SK-N-SH treated with all-trans-retinoic acid at 6 μM for 48 hours (cell line): ENCODE measurements at places on chromosomes 11 and 22.

GRCh38 chr11:118746988-118747585 is 43.9 kb downstream of the DDX6 start:
- no peak for ATAC-seq

GRCh38 chr11:34427186-34427805 is 11.4 kb upstream of the CAT start:
- ATAC-seq = peak; percentile 85

DNA sequence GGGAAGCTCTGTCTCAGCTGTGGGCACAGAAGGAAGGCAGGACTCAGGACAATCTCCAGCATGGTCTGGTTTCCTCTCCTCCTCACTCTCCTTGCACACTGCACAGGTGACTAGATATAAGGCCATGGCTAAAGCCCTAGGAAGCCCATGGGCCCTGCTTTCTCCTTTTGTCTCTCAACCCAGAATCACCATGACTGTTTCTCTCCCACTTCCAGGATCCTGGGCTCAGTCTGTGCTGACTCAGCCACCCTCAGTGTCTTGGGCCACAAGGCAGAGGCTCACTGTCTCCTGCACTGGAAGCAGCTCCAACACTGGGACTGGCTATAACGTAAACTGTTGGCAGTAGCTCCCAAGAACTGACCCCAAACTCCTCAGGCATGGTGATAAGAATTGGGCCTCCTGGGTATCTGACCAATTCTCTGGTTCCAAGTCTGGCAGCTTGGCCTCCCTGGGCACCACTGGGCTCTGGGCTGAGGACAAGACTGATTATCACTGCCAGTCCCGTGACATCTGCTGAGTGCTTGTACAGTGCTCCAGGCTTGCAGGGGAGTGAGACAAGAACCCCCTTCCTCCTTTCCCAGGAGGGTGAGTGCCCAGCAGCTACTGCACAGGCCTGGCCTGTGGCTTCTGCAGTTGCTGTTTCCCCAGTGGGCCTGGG is 104.0 kb upstream of the TOP3B start:
- no peak; the same call in 2 of the 3 replicates for ATAC-seq

GRCh38 chr11:119341222-119342022 is 739 bp upstream of the C1QTNF5 start:
- ATAC-seq = no peak

GRCh38 chr11:102407901-102408300 is 44.7 kb downstream of the TMEM123 start:
- no peak for ATAC-seq

DNA sequence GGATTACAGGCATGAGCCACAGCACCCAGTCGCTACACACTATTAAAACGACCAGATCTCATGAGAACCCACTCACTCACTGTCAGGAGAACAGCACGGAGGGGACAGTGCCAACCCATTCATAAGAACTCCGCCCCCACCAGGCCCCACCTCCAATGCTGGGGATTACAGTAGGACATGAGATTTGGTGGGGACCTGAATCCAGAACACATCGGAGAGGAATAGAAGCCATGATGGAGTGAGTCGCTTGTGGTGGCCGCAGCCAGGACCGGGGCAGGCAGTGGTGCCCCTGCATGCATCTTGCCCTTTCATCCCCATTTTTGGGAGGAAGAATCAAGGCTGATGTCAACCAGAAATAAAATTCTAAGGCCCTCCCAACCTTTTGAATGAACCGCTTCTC is 8.7 kb downstream of the NADSYN1 start:
- no peak for ATAC-seq

- no peak for ATAC-seq
These were observed 514.1 kb downstream of the CNTN5 start for GRCh38 chr11:99534812-99535211.

DNA sequence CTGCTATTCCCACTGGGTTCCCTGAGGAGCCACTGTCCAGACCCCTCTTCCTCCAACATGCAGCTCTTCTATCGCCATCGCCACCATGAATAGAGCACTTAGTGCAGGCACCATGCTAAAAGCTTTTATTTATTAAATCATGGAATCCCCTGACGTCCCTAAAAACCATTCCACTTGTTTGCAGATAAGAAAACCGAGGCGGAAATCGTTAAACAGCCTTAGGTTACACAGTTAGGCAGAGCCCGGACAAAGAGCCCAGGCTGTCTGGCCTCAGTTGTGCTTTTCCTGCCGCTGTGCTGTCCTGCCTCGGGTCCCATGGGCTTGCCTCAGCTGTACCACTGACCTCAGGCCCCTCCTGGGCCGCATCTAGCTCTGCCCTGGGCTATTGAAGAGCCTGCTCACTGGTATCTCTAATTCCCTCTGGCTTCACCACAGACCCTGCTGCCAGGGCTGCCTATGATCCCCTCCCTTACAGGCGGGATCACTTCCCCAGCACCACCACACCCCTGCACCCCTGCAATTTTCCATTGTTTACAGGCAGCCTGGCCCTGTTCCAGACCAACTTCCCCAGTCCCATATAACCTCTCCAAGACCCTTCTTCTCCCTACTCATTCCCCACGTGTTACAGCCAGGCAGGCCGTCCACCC is 13.0 kb upstream of the TUB start:
- peak; percentile 12 for ATAC-seq

DNA sequence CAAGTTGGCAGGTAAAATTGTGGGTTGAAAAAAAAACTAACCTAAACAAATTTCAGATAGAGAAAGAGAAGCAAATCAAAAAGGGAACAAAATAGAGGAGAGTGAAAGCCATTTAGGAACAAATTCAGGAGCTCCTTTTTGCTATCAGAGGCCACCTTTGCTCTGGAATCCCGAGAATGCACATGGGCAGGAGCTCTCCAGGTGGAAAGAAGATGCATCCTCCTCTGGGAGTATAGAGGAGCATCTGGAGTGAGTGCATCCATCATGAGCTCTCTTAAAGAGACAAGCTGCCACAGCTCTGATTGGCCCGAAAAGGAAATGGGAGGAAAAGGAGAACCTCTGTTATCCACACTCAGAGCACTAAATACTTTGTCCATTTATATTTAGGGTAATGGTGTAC is 26.3 kb downstream of the MRGPRX1 start:
- ATAC-seq = no peak

DNA sequence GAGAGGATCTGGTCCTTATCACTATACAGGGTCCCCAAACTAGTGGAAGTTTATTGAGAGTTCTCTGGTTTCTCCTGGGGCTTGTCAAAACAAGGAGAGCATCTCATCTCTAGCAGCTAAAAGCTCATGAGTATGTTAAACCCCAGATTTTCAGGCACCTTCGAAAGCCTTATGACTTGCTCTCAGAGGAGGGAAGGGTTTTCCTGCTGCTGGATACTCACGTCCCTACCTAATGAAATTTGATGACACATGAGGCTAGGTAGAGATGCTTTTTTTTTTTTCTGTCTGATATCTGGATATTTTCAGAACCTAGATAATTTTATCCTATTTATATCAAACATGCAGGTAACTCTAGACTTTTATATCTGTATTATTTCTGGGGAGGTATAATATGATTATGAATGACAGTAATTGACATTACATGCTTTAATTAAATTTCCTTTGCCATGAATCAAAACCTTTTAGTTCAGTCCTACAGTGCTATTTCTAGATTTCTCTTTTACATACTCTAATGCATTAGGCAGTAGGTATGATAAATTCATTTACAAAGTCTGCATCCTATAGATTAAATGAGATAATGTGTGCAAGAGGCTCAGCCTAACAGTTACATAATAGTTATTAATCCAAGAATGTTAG is 73.9 kb downstream of the PARVA start:
- peak; percentile 78 for ATAC-seq

DNA sequence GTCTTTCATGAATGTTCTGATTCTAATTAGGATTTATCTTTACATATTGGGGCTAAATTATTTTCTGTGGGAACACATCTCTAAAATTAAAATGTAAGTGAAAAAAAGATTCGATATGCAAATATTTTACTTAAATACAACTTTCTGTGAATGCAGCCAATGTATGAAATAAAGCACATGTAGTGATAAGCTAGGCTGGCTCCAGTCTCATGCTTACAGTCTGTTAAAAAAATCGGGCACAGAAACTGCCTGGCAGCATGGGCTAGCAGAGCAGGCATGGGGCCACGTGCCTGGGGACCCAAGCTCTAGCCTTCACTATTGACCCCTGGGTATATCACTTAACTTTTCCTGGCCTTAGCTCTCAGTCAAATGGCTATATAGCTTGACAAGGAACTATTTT is 46.5 kb downstream of the NELL1 start:
- no peak for ATAC-seq

DNA sequence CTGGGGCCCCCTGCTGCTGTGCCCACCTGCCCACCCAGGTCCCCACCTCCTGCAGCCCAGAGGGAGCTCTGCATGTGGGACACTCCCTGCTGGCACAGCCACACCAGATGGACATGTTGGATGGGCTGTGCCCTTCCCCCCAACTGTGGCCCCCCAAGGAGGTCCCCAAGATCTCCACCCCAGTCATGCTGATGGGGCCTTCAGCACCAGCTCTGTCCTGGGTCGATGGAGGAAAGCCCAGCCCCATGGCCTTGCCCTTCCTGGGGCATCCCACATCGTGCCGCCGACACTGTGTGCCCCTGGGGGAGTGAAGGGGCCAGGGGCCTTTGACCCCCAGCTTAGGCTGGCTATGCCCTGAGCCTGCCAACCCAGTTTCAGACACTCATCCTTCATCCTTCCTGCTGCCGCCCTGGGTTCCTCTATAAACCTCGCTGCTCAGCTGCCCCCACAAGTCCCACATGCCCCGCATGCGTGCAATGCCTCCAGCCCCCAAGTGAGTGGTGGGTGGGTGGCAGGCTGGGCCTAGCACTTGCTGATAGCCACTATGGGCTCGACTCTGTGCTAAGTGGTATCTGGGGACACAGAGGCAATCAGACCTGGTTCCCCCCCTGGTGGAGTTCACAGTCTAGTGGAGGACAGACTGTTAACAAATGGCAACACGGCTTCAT is 3.9 kb upstream of the DPP3 start:
- no peak for ATAC-seq

GRCh38 chr11:13216711-13217075 is 60.9 kb upstream of the BMAL1 start:
- ATAC-seq = no peak; the same call in 2 of the 3 replicates

GRCh38 chr11:86993031-86993430 is 37.8 kb upstream of the FZD4 start:
- no peak for ATAC-seq

- no peak for ATAC-seq
These were observed 3.8 kb upstream of the WEE1 start for GRCh38 chr11:9569588-9570164.

- ATAC-seq = no peak
These were observed 651 bp upstream of the CARD16 start for GRCh38 chr11:105045676-105046296.

DNA sequence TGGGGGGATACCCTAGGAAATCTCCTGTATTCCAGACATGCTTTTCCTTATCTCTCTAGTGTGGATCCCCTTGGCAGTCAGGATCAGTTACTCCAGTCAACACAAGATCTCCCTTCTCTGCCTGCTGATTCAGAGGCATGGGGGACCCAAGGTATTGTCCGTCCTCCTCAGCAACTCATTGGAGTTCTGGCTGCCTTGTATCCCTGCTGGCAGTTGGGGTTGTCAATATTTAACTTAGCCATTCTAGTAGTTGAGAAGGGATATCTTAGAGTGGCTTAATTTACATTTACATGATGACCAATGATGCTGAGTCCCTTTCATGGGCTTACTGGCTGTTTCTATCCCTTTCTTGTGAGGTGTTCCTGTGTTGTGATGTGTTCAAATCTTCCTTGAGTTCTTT is 74.2 kb downstream of the GRK3 start:
- no peak for ATAC-seq

GRCh38 chr22:32457031-32457430 is 7.2 kb downstream of the BPIFC start:
- ATAC-seq = no peak

DNA sequence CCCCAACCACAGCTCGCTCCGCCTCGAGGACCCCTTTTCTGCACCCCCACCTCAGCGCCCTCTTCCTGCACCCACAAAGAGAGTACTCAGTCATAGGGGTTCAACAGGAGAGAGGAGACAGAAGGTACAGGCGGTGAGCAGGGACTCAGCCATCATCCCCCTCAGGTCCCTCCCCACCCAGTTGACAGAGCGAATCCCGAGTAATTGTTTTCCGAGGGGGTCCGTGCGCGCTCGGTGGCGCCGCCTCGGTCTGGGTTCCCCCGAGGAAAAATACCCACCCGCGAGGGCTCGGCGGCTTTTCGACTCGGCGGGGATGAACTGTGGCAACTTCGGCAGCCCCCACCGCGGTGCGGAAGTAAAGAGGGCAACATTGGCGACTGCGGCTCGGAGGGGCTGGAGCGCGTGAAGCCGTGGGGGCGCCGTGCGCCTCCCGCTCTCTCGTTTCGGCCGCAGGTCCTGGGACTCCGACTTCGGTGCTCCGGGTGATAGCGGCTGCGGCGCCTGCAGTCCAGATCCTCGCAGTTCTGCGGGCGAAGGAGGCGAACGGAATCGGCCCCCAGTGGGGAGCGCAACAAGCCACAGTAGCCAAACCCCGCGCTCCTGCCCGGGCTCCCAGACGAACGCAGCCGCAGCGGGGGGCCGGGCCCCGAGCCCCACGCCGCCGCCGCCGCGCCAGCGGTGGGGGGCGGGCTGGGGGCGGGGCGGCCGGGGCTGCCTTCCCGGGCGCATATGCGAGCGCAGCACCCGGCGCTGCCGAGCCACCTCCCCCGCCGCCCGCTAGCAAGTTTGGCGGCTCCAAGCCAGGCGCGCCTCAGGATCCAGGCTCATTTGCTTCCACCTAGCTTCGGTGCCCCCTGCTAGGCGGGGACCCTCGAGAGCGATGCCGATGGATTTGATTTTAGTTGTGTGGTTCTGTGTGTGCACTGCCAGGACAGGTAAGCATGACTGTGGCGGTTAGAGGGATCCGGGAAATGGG is at the start of gene NELL1:
TSS of gene NELL1 (plus strand) at position 743 of the 976 bp plus-strand sequence.
- ATAC-seq = no peak

DNA sequence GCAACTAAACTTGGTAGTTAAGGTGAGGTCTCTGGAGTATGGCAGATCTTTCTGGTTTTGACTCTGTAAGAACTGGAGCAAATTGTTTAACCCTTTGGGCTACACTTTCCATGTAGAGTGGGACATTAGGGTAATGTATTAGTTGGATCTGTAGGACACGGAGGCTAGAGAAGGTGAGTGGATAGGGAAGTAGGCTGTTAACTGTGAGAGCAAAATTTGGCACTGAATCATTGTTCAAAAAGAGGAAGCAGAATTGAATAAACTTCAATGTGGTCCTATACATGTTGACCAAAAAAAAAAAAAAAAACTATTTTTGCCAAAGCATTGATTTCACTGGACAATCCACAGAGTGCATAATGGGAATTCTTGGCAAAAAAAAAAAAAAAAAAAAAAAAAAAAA is 370.2 kb upstream of the CHORDC1 start:
- no peak for ATAC-seq

DNA sequence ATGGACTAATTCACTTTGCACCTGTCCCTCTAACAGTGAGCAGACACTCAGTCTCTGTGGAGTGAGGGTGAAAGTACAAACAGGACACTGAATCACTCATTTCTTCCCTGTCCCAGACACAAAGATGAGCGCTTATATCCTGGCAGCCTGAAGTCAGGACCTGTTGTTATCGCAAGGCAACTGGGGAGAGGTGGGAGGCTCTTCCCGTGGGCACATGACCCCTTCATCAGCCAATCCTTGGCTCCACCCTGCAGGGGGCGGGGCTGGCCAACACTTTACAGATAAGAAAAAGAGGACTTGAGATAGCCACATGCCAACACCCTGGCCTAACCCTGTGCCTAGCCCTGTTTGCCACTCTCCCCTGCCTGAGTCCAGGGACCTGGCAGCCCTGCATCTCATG is 29.5 kb upstream of the TESMIN start:
- peak; percentile 44 for ATAC-seq

GRCh38 chr11:33072465-33072864 is 33.1 kb downstream of the TCP11L1 start:
- no peak for ATAC-seq

- ATAC-seq = no peak
These were observed 26.2 kb downstream of the GAB2 start for GRCh38 chr11:78391424-78391823.
